Uterine smooth muscle cell (primary cell): ENCODE measurements at places on chromosomes 7 and 10. TPM values are rescaled to one million over a fixed set of nuclear protein-coding genes. Genes with fewer than 3 reads are reported as not detected.

ZNF775 gene
- 6.3 and 7.5 TPM in 2 replicates for total RNA-seq

EPHA1 gene
- total RNA-seq: 0.12 and 0.33 TPM in 2 replicates

EEPD1 gene
- total RNA-seq: 8.2 and 10.1 TPM in 2 replicates

PNLIPRP1 gene
- not detected in 2 replicates for total RNA-seq

LIPN gene
- total RNA-seq: not detected in 2 replicates

COBL gene
- total RNA-seq: under 0.01 TPM in 2 replicates

THNSL1 gene
- 4.9 and 7.0 TPM in 2 replicates for total RNA-seq

GNGT1 gene
- not detected in 2 replicates for total RNA-seq

BMPR1A gene
- 59.3 and 60.6 TPM in 2 replicates for total RNA-seq

ARL5B gene
- total RNA-seq: 10.8 and 16.5 TPM in 2 replicates

PDGFA gene
- 7.3 and 20.4 TPM in 2 replicates for total RNA-seq

CHAT gene
- total RNA-seq: not detected in 2 replicates

VWDE gene
- under 0.01 and 0.33 TPM in 2 replicates for total RNA-seq

PCLO gene
- total RNA-seq: 4.4 and 4.9 TPM in 2 replicates

LMTK2 gene
- 8.3 and 10.2 TPM in 2 replicates for total RNA-seq

CYP3A5 gene
- total RNA-seq: 3.5 and 4.8 TPM in 2 replicates

MYH16 gene
- 0.12 and 0.33 TPM in 2 replicates for total RNA-seq

EN2 gene
- total RNA-seq: not detected in 2 replicates

GRM8 gene
- total RNA-seq: 0.11 TPM in 1 of 2 replicates, not detected in the other

SH2B2 gene
- 2.0 and 3.1 TPM in 2 replicates for total RNA-seq

SPDYE8 gene
- not detected in 2 replicates for total RNA-seq

HTR7 gene
- 0.87 and 1.1 TPM in 2 replicates for total RNA-seq

SAMD9L gene
- total RNA-seq: 11.5 and 15.4 TPM in 2 replicates

APBB1IP gene
- total RNA-seq: 0.11 and 0.37 TPM in 2 replicates

LIPJ gene
- not detected in 2 replicates for total RNA-seq

MLLT10 gene
- 30.6 and 49.2 TPM in 2 replicates for total RNA-seq

GBX1 gene
- total RNA-seq: not detected in 2 replicates

CLDN3 gene
- total RNA-seq: 0.12 and 0.44 TPM in 2 replicates

EPHB6 gene
- total RNA-seq: 4.4 and 5.0 TPM in 2 replicates
